Activated CD8-positive, alpha-beta memory T cell treated with anti-CD3 and anti-CD28 coated beads, Interleukin-2, amount 10 ng/mL, durations not matched to agents 7 days and 5 days (primary cell): ENCODE measurements at places on chromosomes 6 and 20. TPM values are rescaled to one million over a fixed set of nuclear protein-coding genes. Genes with fewer than 3 reads are reported as not detected.

DNA sequence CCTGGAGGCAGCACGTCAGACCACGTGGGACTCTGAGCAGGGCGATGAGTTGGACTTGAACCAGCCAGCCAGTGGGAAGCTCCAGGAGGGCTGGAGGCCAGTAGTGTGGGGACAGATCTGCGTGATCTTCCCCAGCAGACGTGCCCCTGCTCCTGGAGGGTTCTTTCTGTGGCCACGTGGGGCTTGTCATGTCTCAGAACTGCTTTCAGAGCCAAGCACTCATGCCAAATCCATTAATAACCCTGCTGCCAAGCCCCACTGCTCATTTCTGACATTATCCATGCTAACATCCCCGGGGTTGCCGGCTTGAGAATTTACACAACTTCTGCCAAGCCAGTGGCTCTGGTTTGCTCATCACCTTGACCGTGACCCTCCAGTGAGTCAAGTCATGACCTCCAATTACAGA is 38.3 kb downstream of the SIRPA start:
- no peak overlapping the region for H3K4me3 ChIP-seq
- H3K4me1 ChIP-seq, result no peaks in the 10 kb centered on the region
- peaks cover 12% of the 10 kb centered on the region for H3K27me3 ChIP-seq
- no peak overlapping the region for H3K27ac ChIP-seq
- DNase-seq, result no peak
- no peaks in the 10 kb centered on the region for H3K36me3 ChIP-seq

GRCh38 chr6:135522965-135523692 is 25.6 kb upstream of the AHI1 start:
- no peak for DNase-seq
- H3K27ac ChIP-seq, result no peak overlapping the region
- no peak overlapping the region for H3K4me3 ChIP-seq
- peaks cover 19% of the 10 kb centered on the region for H3K4me1 ChIP-seq
- no peaks in the 10 kb centered on the region for H3K27me3 ChIP-seq

GRCh38 chr6:154127657-154128056 is 88.6 kb downstream of the OPRM1 start:
- peaks cover 2% of the 10 kb centered on the region for H3K27me3 ChIP-seq
- no peak overlapping the region for H3K27ac ChIP-seq
- H3K4me3 ChIP-seq, result no peak overlapping the region

DNA sequence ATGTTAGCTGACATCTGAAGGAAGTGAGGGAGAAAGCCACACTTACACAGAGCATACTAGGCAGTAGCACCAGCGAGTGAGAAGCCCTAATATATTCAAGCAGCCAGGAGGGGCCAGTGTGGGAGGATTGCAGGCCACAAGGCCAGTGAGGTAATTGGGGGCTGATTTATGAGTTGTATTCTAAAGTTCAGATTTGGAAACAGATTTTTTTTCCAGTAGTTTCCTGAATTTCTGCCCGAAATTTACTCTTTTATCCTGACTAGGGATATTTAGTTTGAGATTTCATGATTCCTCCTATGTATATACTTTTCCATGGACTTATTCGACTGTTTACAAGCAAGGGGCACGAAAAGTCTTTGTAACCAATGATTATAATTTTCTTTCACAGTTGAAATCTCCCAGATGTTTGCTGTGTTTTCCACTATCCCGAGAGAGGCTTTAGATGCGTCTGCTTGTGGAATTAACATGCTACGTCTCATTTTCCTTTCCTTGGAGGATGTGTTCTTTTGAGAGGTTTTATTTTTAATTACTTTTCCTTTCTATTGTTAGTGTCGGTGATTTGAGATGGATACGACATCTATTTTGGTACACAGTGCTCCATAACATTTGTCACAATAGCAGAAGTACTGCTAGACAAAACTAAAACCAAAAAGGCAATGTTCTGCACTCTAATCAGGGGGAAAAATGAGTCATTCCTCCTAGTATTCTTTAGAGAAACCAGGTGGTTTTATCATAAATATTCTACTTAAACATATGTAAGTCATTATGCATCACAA is 356.3 kb upstream of the HSF2 start:
- no peaks in the 10 kb centered on the region for H3K27me3 ChIP-seq
- no peak overlapping the region for H3K27ac ChIP-seq
- no peaks in the 10 kb centered on the region for H3K36me3 ChIP-seq
- no peaks in the 10 kb centered on the region for H3K4me1 ChIP-seq

GRCh38 chr6:39608652-39609345 is 116.4 kb downstream of the KIF6 start:
- H3K27ac ChIP-seq, result no peak overlapping the region
- peaks cover 11% of the 10 kb centered on the region for H3K27me3 ChIP-seq
- DNase-seq, result no peak
- no peak overlapping the region for H3K4me3 ChIP-seq
- no peaks in the 10 kb centered on the region for H3K4me1 ChIP-seq

DNA sequence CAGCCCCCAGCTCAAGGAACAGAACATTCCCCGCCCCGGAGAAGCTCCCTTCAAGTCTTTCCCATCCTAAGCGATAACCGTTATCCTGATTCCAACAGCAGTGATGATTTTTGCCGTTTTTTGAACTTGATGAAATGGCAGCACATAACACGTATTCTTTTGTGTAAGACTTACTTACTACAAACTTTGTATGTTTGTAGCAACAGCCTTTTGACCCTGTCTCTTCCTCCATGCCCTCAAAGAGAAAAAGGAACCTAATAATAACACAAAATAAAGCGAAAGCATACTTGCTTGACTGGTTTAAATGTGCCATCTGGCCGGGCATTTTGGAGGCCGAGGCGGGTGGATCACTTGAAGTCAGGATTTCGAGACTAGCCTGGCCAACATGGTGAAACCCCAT is 26.4 kb upstream of the SLC9A8 start:
- no peak overlapping the region for H3K4me3 ChIP-seq
- H3K27me3 ChIP-seq, result no peaks in the 10 kb centered on the region
- no peaks in the 10 kb centered on the region for H3K36me3 ChIP-seq
- DNase-seq, result no peak
- H3K4me1 ChIP-seq, result peaks cover 17% of the 10 kb centered on the region

DNA sequence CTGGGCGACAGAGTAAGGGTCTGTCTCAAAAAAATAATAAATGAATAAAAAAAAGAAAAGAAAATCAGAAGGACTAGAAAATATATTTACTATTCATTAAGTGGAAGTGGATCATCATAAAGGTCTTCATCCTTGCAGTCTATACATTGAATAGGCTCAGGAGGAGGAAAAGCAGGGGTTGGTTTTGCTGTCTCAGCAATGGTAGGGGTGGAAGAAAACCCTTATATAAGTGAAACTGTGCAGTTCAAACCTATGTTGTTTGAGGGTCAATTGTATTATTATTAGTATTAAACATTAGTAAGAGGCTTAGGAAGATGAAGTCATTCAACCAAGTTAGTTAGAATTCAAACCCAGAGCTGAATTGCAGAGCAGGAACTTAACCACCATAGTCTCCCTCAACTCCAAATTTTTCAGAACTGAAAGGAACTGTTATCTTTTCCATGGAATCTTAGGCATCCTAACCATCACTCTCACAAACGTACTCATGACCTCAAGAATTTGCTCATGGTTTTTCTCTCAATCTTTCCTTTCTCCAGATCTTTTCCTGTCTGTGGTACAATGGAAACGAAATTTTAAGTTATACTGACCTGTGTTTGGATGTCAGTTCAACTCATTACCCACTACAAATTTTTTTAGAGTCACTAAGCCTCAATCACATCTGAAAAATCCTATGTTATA is 7.7 kb upstream of the SMIM13 start:
- H3K36me3 ChIP-seq, result no peaks in the 10 kb centered on the region
- H3K4me1 ChIP-seq, result no peaks in the 10 kb centered on the region
- DNase-seq, result no peak
- peaks cover 2% of the 10 kb centered on the region for H3K27me3 ChIP-seq
- H3K4me3 ChIP-seq, result no peak overlapping the region

- peaks cover 42% of the 10 kb centered on the region for H3K27me3 ChIP-seq
- H3K36me3 ChIP-seq, result no peaks in the 10 kb centered on the region
- no peak overlapping the region for H3K27ac ChIP-seq
- H3K4me1 ChIP-seq, result peaks cover 4% of the 10 kb centered on the region
Observed at GRCh38 chr6:16973051-16973450, 128.8 kb upstream of the STMND1 start.

GRCh38 chr6:82094166-82094806 is 153.3 kb downstream of the IBTK start:
- DNase-seq, result no peak
- H3K27ac ChIP-seq, result no peak overlapping the region
- H3K4me1 ChIP-seq, result no peaks in the 10 kb centered on the region
- no peak overlapping the region for H3K4me3 ChIP-seq

DNA sequence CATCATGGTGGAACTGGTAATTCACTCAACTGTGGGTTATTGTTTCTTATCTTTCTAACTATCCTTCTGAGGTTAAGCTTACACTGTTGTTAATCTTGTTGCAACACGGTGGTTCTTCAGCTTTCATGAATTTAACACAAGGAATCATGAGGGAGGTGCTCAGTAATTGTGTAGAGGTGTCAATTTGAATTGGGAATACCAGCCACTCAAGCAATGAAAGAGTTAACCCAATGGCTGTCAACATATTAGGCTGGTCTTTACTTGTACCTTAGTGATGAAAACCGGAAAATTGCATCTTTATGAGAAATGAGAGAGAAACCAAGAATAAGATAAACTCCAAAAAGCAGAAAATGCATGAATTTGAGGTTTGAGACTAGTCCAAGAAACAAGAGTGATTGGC is 95.7 kb downstream of the HS3ST5 start:
- no peaks in the 10 kb centered on the region for H3K36me3 ChIP-seq
- H3K4me3 ChIP-seq, result no peak overlapping the region
- no peak overlapping the region for H3K27ac ChIP-seq
- no peaks in the 10 kb centered on the region for H3K27me3 ChIP-seq
- H3K4me1 ChIP-seq, result no peaks in the 10 kb centered on the region

- H3K4me3 ChIP-seq, result no peak overlapping the region
- H3K27ac ChIP-seq, result no peak overlapping the region
- no peaks in the 10 kb centered on the region for H3K27me3 ChIP-seq
- peaks cover 5% of the 10 kb centered on the region for H3K36me3 ChIP-seq
- no peak for DNase-seq
Observed at GRCh38 chr6:41967312-41968287, 26.0 kb upstream of the CCND3 start.

DNA sequence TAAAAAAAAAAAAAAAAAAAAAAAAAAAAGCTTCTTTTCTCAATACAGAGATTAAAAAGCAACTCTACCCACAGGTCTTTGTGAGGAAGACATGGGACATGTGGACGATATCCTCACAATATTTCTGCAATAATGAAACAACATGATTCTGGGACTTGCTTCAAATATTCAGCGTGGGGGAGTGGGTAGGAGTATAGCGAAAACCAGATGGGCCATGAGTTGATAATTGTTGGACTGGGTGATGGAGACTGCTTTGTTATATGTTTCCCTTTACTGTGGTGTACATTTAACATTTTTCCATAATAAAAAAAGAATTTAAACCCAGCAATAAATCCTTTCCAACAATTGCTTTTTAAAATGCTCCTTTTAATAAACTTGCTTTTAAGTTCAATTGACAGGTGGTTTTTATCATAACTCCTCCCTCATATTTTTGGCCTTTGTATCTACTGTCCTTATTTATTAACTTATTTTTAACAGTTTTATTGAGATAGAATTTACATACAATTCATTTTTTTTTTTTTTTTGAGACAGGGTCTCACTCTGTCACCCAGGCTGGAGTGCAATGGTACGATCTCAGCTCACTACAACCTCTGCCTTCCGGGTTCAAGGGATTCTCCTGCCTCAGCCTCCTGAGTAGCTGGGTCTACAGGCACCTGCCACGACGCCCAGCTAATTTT is 40.4 kb upstream of the ARFGEF2 start:
- H3K4me3 ChIP-seq, result no peak overlapping the region
- H3K27ac ChIP-seq, result no peak overlapping the region
- no peak for DNase-seq
- H3K4me1 ChIP-seq, result no peaks in the 10 kb centered on the region
- H3K36me3 ChIP-seq, result no peaks in the 10 kb centered on the region
- H3K27me3 ChIP-seq, result no peaks in the 10 kb centered on the region

DNA sequence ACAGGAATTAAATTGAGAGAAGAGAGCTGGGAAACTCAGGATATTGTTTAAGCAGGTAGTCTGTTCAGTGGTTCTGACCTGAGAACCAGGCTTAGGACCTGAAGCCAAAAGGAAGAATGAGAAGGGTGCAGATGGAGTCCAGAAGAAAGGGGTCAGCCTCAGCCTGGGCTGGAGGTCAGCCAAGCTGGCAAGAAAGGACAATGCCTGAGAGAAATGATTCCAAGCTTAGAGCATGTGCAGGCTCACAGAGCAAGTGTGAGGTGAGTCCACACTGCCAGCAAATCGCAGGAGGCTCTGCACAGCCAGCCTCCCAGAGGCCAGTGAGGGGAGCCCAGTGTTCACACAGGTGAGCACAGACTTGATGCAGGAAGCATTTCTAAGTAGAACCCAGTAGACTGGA is 47.3 kb downstream of the DAAM2 start:
- H3K4me3 ChIP-seq, result no peak overlapping the region
- H3K27me3 ChIP-seq, result no peaks in the 10 kb centered on the region
- H3K27ac ChIP-seq, result no peak overlapping the region
- no peaks in the 10 kb centered on the region for H3K4me1 ChIP-seq

DNA sequence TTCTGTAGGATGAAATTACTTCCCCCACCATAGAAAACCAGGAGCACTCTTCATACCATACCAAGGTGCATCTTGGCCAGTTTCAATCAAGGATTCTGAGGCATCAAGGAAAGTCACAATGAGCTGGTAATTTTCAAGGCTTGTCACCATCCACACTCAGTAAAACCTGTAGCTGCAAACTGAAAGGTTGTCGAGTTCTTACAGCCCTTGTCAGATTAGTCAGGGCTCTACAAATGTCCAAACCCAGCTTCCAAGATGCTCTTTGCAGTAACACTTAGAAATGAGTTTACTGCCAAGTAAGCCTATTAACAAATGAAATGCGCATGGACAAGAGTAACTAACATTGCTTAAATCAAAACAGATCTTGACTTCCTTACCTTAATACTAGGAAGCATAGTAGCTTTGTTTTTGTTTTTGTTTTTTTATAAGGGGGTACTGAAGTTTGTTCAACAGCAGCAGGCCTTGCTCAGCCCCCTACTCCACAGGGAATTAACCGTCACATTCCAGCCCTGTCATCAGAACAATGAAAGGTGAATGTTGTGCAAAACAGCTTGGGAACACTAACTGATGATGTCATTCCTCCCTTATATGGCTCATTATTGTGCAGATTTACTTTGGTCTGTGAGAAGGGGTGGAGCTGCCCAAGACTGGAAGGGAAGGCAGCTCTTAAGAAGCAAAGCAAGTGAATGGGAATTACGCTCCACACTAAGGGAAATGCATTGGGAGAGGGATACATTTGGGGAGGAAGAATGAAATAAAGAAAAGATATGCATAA is 49.9 kb upstream of the TMEM30A start:
- H3K27ac ChIP-seq, result no peak overlapping the region
- H3K27me3 ChIP-seq, result peaks cover 12% of the 10 kb centered on the region
- no peak overlapping the region for H3K4me3 ChIP-seq
- H3K4me1 ChIP-seq, result peaks cover 4% of the 10 kb centered on the region
- H3K36me3 ChIP-seq, result no peaks in the 10 kb centered on the region

- no peak for DNase-seq
- H3K27me3 ChIP-seq, result no peaks in the 10 kb centered on the region
- no peak overlapping the region for H3K4me3 ChIP-seq
- H3K4me1 ChIP-seq, result peaks cover 45% of the 10 kb centered on the region
Observed at GRCh38 chr6:156862711-156863110, 85.5 kb downstream of the ARID1B start.

PDYN gene
- total RNA-seq, result not detected

FNDC1 gene
- total RNA-seq, result not detected

FILIP1 gene
- total RNA-seq, result not detected

TCF21 gene
- total RNA-seq, result not detected

SLC17A2 gene
- not detected for total RNA-seq

GPR6 gene
- total RNA-seq, result not detected

TMEM181 gene
- total RNA-seq, result 17.4 TPM

BNIP5 gene
- total RNA-seq, result not detected

PRKN gene
- not detected for total RNA-seq
